ENCODE measurements at places on chromosomes 2 and 18.
A peak's percentile ranks its signal among the peaks of the same experiment; 100 is the strongest.

- no peak for DNase-seq
Observed at GRCh38 chr2:205556841-205557539, 125.3 kb upstream of the NRP2 start.

GRCh38 chr2:74513605-74514367, 464 bp upstream of the TLX2 start:
- no peak for DNase-seq

DNA sequence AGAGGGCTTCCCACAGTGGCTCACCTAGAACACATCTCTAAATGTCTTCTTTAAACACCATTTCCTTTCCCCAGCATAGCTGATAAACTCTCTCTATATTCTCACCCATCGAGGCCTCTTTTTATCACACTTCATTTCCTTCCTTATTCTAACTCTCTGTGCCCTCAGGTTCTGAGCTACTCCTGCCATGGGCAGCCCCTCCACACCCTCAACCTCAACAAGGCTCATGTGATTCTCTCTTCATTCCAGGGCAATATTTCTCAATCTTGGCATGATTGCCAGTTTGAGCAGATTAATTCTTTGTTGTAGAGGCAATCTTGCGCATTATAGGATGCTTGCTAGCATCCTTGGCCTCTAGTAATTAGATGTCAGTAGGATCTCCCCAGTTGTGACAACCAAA, 999.1 kb downstream of the TSN start:
- DNase-seq, result no peak

- no peak for DNase-seq
Observed at GRCh38 chr2:105177536-105178254, 63.8 kb upstream of the GPR45 start.

DNA sequence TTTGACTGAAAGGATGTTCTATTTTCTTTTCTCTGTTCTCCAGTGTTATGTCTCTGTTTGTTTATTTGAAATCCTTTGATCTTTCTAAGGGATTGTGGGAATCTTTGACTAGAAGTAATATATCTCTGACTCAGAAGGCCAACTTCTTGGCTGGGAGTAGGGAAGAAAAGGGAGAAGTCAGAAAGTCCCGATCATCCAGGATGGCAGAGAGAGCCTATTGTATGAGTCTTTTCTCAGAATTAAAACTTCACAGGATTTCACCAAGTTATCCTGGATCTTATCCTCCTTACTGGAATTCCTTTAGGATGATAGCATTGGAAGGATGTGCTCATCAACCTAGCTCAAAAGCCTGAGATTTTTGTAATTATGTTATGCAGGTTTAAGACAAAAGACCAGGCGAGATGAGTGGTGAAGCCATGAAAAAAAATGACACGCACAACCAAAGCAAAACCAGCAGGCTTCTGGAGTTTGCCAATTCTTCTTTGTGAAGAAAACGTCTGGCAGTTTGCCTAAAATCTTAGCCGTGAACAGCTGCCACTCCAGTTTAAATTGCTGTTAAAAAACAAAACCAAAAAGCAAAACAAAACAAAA, 383.6 kb upstream of the SMIM21 start:
- peak; percentile 80 for DNase-seq

DNA sequence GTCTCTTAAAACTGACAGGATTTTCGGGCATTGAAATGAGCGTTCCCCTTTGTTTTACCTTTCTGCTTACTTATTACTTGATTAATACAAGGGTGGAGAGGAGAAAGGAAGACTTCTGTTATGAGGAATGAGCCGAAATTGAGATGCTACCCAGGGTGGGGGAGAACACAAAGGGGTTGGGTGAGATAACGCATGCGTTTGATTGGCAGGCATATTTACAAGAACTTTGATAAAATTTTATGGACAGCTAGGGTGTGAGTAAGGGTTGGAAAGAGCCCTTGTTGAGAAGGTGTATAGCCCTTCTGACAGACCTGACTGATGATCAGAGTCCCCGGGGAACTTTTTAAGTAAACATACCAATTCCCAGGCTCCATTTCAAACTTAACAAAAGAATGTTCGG, 1.8 kb downstream of the RNF138 start:
- DNase-seq, result no peak

- DNase-seq, result no peak
Observed at GRCh38 chr2:43474273-43474672, 121.6 kb downstream of the THADA start.

DNA sequence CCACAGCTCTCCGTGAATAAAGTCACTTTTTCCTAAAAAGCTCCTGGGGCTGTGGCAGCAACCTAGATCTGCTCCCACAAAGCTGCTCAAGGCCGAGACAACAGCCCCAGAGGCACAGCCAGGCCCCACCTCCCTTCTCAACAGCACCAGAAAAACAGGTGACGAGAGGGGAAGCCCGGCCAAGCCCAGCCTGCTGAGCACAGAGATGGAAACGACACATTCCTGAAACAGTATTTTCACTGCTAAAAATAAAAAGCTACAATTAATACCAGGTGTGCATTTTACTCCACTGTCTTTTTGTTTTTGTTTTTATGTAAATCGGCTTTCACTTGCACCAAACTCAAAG, 199.3 kb downstream of the HDAC4 start:
- DNase-seq, result peak; percentile 61

- DNase-seq, result no peak
Observed at GRCh38 chr2:211333377-211333776, 777.0 kb downstream of the CPS1 start.

- DNase-seq, result no peak
Observed at GRCh38 chr2:240766072-240766471, 53.9 kb downstream of the KIF1A start.

DNA sequence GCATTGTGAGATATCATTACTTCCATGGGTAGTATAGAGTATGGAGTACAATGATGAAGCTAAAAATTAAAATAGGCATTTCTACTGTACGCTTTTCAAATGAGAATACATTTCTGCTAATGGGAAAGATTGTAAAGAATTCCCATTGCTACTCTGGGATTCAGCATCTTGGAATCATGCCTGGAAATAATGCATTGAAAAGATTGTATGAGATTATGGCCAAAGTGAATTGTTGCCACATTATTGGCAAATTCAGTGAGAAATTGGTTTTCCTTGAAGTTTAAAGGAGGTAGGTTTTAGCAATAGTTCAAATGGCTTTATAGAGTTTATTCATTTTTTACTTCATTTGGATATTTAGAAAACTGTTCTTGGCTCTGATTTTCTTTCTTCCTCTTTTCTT, 157.9 kb downstream of the GULP1 start:
- DNase-seq, result no peak

Measured in myocyte (in vitro differentiated cells).